ENCODE measurements at places on chromosomes 2 and 18.
A peak's percentile ranks its signal among the peaks of the same experiment; 100 is the strongest.

DNA sequence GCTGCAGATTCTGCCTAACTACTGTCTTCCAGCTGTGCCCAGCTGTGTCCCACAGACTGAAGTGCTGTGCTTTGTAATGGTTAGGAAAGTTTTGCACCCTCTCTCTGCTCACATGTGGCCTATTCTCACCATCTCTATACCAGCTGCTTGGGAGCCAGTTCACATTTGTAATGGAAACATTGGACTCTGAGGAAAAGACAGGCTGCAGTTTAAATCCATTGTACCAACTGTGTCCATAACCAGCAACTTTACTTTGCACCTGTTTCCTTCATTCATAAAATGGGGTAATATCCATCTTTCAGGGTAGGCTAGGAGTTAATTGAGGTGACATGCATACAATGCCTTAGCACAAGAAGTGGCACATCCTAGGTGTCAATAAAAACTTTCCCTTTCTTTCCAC is 344.0 kb downstream of the TNS1 start:
- no peak for DNase-seq

- DNase-seq, result no peak
These were observed 1368.4 kb upstream of the CELF4 start for GRCh38 chr18:38933910-38934510.

GRCh38 chr18:10248738-10249137 is 205.7 kb upstream of the APCDD1 start:
- no peak for DNase-seq

GRCh38 chr2:100522430-100522829 is 40.4 kb upstream of the PDCL3 start:
- DNase-seq, result no peak

GRCh38 chr2:27527182-27527581 is 30.5 kb downstream of the GCKR start:
- no peak for DNase-seq

DNA sequence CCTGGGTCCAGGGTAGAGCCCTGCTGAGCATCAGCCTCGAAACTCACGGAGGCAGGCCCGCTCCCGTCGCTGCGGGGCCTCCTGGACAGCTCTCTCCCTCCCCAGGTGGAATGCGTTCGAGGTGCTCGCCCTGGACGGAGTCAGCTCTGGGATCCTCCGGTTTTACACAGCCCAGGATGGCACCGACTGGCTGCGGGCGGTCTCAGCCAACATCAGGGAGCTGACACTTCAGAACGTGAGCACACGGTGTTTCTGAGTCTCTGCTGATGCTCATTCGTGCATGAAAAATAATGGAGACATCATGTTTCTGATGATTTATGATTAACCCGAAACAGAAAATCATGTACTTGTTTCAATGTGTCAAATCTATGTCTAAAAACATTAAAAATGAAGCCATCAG is 175.5 kb upstream of the TPO start:
- DNase-seq, result no peak

DNA sequence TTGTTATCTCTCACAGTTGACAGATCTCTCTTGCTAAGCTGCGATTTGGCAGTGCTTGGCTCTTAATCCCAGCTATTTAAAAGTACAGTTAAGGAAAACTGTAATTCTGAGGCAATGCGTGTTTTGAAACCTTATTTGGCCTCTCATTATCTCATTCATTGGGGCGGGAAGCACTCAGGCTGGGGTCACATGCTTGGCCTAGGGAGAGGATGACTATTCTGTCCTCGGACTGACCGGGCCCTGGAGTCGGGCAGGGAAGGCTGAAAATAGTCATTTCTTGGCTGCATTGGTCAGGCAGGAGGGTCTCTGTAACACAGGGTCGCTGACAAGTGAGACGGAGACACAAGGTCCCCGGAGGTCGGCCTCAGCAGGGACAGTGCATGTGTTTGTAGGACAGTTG is 20.2 kb upstream of the EMILIN2 start:
- DNase-seq, result no peak

GRCh38 chr2:219356834-219357233 is 24.3 kb upstream of the RESP18 start:
- DNase-seq, result no peak

DNA sequence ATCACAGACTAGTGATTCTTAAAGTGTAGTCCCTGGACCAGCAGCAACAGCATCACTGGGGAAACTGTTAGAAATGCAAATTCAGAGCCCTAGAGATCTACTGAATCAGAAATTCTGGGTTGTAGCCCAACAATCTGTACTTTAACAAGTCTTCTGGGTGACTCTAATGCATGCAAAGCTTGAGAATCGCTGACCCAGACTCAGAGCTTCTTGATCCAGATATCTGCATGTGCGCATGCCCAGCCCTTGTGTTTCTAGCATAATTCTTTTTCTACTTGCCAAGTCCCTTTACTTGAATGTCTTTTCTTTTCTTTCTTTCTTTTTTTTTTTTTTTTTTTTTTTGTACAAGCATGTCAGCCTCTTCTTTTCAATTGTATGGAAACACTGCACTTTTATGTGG is 60.4 kb downstream of the FIGN start:
- no peak for DNase-seq

- DNase-seq, result no peak
These were observed 4.4 kb upstream of the SMAD7 start for GRCh38 chr18:48954886-48955819.

GRCh38 chr2:126777620-126777978 is 121.1 kb upstream of the TEX51 start:
- DNase-seq, result no peak

DNA sequence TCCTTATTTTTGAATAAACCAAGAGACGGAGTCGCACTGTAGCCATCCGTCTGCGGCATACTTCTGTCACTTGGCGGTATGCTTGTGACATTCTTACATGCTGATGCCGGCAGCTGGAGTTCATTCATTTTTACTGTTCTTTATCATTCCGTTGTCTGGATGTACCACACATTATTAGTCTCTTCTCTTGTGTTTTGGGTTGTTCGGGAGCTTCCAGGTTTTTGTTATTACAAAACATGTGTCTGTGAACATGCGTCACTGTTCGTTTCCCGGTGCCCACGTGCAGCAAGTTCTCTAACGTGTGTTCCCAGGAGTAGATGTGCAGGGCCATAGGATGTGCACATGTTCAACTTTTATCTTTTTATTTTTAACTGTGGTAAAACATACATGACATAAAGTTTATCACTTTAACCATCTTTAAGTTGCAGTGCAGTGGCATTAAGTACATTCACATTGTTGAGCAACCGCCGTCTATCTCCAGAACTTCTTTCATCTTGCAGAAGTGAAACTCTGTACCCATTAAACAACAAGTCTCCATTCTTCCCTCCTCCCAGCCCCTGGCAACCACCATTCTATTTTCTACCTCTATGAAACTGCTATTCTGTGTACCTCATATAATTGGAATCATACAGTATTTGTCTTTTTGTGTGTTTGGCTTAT is 40.1 kb downstream of the MTCL1 start:
- DNase-seq, result no peak

- no peak for DNase-seq
These were observed 34.4 kb downstream of the VRK2 start for GRCh38 chr2:58081000-58081399.

- no peak for DNase-seq
These were observed 143.7 kb downstream of the ASB1 start for GRCh38 chr2:238570391-238570790.

DNA sequence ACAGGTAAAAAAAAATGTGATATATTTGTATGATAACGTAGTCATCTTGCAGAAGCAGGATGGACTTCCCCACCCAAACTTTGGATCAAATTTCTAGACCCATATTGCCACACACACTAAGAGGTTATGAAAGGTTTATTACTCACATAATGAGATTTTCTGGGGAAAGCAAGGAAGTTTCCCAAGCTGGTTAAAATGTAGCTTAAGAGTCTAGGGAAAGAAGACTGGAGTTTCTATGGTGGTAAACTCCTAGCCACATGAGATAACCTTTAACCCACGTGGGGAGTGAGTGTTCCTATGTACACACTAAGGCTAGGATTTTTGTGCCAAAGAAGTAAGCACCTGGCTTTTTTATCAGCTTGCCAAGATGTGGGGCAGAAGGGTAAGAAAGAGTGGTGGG is 335.7 kb upstream of the UBE2E3 start:
- no peak for DNase-seq

DNA sequence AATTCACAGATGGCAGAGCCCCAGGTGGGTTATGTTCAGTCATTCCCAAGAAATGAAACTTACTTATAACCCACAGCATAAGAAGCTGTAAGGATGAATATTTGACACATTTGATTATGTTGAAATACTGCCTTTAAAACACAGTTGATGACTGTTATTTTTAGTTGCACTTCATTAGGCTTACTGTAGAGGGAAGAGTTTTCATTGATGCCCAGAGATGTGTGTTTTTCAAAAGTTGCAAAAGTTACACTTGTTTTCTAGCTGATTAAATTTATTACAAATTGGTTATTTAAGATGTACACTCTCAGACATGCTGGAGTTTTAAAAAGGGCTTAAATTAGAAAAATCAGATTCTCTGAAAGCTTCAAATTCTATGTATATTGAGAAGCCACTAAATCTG is 506.1 kb downstream of the PARD3B start:
- DNase-seq, result no peak

- no peak for DNase-seq
These were observed 445.7 kb upstream of the SLC14A2 start for GRCh38 chr18:45169610-45170009.

GRCh38 chr18:23038712-23039111 is 96.6 kb upstream of the CABLES1 start:
- no peak for DNase-seq

DNA sequence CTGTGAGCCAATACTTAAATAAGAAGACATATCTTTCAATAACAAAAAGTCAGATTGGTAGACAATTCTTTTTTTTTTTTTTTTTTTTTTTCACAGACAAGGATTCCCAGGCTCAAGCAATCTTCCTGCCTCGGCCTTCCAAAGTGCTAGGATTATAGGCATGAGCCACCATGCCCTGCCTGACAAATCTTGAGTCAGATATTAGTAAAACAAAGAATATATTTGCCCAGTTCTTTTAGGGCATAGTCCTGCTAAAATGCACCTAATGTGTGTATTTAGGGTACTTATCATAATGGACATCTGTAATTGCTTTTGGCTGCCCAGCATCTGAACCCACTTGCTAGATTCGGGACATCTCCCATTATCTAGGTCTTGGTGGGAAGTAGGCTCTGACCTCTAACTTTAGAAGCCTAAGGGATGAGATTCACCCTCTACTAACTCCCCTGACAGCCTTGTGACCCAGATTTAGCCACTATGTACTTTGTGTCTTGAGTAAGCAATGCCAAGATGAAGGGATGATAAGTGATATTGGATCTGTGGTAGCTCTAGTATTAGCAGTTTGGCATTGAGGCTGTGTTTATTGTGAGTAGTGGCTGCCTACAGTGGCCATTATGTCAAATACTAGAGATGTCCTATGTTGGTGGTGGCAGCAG is 18.5 kb upstream of the PSME4 start:
- DNase-seq, result no peak

GRCh38 chr18:42941860-42942259 is 173.6 kb downstream of the RIT2 start:
- no peak for DNase-seq

- DNase-seq, result no peak
These were observed 61.0 kb downstream of the CACNB4 start for GRCh38 chr2:152037743-152038435.

DNA sequence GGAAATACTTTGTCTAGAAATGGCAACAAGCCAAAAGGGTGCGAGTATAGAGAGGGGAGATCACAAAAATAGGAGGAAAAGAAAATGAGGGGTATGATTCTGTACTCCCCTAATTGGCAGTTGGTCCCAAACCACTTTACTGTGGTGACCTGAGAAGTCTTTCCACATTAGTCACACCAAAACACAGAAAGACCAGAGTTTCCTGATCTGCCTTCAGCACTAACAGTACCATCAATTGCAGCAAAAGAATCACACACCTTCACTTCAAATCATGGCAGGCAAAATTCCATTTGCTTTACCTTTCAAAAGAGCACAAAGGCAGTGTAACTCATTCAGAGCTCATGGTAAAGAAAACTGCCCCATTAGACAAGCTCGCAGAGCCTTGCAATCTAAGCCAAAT is 86.8 kb downstream of the ALK start:
- no peak for DNase-seq

DNA sequence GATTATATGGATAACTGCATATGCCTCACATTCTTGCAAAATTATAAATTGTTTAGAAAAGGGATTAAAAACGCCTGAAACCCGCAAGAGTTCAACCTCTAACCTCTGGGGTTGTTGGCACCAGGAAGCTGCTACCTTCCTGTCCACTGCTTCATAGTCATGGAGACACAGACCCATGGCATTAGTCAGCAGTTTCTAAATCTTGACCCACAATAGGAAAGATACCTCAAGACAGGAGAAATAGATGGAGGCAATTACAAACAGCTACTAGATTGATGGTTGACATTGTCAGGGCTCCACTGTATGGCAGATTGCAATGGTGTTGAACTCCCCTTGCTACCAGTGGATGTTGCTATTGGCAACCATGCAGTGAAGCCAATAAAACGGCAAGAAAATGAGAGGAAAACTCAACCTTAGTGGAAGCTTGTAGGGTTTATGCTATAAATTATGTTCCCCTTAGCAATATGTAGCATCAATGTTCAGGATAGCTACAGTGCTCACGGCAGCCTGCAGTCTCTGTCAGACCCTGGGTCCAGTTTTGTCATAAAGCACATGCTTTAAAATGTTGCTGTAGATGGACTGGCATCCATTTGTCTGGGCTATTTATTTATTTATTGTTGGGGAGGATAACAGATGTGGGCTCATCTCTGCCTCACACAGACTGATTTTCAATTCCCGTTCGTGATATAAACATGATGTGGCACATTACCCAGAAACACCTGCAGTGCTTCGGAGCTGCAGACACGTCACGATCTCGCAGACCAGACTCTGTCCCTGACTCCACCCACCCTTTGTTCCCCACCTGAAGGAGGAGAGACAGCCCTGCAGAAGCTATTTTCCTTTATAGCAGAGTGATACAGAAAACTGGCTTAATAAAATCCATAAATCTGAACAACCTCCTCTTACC is 233.4 kb downstream of the AGPS start:
- DNase-seq, result peak; percentile 3

GRCh38 chr18:34224423-34225217 is at the start of gene NOL4:
Gene NOL4 (minus strand): TSS chr18:34224913. CDS start chr18:34223253, 1,660 bp downstream.
- DNase-seq, result no peak

DNA sequence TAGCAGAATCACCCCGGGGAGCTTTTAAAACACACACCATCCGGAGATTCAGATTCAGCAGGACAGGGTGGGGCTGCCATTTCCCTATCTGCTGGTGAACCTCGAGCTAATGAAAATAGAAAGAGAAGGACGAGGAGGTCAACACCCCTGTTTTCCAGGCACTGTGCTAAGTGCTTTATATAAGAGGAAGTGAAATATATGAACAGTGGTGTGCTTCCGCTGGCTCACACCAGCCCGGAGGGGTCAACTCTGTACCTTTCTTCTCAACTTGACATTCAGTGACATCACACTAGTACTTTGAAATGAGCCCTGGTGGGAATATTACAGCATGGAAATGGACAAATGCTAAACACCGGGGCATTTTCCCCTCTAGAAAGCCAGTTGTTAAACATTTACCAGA is 108.3 kb upstream of the LTBP1 start:
- no peak for DNase-seq

- no peak for DNase-seq
These were observed 60.8 kb upstream of the PGAP1 start for GRCh38 chr2:196987298-196987648.

DNA sequence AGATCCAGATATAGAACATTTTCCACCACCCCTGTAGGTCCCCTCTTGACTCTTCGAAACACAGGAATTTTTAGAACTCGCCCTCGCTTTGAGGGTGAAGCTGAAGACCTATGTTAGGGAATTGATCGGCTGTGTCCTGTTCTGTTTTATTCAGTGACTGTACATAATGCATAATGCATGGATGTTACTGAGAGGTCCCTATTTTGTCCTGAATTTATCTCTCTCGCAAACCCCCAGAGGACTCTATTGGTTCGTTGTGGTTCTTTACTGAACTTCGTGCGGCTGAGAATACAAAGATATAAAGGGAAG is 431 bp upstream of the EIF5B start:
- DNase-seq, result no peak

Data from CD4-positive, alpha-beta T cell treated with Interleukin-6 for 4 hours (primary cell).